ENCODE measurements at places on chromosomes 3 and 15. TPM values are rescaled to one million over a fixed set of nuclear protein-coding genes. Genes with fewer than 3 reads are reported as not detected.

DNA sequence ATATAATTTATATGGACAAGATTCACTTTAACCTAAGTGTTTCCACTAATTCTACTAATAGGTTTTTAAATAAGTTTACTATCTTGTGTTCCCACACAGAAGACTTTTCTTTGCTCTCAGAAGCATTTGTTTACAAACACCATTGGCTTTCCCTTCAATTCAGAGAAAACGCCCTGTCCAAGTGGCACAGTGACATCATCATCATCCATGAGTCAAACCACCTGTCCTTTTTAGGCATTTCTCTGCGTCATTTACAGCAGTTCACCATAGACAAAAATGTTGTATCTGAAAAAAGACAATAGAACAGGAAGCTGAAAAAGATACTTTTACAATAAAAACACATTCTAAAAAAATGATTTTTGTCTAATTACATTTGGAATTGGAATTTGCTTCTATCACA lies 9.3 kb upstream of the BCL2L10 start:
- DNase-seq, result no peak

DNA sequence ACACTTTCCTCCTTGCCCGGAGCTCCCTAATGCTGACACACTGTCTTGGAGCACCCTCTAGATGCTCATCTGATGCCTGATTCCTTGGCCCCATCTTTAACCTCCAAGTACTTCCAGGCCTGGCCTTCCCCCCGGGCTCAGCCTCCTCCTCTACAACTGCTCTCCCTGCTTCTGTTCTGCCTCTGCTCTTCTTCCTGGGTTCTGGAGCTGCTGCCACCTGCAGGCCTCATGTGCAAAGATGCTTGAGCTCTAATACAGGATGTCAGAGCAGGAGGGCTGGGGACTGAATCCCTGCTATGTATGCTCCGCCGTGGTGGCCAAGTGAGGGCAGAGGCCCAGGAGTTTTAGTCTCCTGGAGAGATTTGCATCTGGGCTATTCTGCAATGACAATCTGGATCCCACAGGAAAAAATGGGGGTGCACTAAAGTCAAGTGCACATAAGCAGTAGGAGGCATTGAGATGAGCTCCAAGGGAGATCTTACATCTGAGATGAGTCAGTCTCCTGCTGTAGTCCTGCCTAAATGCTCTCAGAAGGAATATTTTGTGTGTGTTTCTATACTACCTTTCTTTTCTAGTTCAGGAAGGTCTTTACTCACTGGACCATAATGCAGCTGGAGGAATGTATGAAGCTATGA lies 296.3 kb downstream of the UACA start:
- peak; percentile 82 for DNase-seq

DNA sequence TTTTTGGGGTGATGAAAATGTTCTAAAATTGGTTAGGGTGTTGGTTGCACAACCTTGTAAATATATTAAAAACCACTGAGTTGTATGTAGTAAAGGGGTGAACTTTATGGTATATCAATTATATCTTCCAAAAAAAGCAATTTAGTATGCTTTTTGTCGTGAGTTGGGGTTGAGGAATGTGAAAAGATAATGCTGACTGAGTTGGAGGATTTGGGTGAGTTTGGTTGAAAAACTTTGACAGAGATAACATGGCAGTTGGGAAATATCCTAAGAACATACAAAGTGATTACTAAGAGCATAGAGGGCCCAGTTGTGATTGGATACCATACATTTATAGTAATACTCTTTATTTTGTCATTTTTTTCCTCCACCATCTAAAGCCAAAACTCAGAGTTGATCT lies 33.6 kb downstream of the HMG20A start:
- no peak for DNase-seq

- DNase-seq, result no peak
These were observed 1.3 kb upstream of the CHRNB4 start for GRCh38 chr15:78642331-78642730.

Gene CYP1A2
- not detected for total RNA-seq

DNA sequence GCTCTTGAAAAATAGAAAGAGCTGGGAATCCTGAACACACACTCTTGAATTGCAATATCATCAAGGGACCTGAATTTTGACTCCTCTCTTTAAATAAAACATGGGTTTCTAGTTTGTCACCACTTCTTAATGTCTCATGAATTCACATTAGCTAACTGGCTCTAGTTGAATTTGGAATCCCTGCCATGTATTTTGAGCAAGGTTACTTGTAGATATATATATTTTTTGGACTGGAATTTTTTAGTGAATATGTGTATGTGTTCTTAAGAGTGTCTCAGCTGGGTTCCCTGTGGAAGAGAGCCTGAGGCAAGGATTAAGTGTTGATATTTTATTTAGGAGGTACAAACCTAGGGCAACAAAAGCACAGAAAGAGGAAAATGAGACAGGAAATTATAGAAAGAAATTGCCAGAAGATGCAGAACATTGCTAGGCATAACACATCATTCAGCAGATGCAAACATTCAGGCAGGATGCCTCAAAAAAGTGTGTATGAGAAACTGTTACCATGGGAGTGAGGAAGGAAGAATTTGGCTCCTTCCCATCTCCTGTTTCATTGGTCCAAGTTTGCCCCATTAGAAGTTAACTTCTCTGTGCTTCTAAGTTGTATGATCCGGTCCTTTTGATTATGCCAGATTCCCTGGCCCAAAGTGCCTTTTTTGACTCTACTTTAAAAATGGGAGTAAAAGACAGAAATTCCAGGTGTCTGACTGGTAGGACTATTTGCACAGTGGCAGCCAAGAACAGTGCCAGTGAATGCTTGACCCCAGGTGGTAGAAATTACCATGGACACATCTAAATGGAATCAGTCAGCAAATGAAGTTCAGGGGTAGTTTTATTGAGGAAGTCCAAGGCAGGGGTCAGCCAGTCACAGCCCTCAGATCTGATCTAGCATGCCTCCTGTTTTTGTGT lies 253.7 kb upstream of the TGFBR2 start:
- no peak for DNase-seq
